ENCODE measurements at places on chromosomes 2 and 18.

- no peak for DNase-seq
These were observed 49.7 kb downstream of the BABAM2 start for GRCh38 chr2:27940090-27940671.

DNA sequence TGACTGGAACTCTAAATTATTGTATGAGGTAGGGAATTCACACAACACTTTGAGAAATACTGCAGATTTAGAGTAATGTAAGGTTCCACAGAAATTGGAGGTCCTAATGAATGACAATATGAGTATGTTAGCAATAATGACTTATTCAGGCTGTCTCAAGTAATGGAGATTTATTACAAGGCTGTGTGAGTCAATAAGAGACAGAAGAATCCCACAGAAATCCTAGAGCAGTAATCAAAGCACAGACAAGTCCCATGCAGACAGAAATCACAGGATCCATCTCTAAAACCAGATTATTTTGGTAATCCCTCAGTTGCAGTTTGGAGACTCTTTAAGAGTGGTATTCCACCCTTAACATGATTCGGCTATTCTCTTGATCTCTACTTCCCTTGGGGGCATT is 83.6 kb downstream of the FAM161A start:
- DNase-seq = no peak

DNA sequence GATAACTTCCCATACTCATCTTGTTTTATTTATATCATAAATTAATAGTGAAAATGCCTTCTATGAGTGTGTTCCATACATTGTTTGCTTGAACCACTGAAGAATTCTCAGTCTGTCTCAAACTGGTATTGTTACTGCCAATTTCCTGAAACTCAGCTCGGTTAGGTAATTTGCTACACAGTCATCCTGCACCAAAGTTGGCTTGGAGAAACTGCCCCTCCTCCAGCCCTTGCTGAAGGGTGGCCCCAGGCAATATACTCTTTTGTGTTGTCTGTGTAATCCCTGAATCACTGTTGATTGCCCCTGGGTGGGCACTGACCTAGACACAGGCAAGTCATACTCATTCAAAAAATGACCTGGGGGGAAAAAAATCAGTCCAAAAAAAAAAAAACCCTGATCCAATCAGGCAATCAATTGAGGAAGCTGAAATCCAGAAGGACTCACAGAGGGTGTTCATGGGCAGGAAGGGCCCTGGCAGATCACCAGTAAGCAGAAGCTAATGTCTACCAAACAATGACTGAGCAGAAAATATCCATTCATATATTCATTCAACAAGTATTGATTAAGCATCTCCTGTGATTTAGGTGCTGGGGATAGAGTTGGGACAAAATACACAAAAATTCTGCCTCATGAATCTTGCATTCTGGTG is 3.8 kb upstream of the SESTD1 start:
- DNase-seq = no peak

GRCh38 chr2:223055140-223055539 is 3.1 kb downstream of the KCNE4 start:
- no peak for DNase-seq

- no peak for DNase-seq
These were observed 2.4 kb upstream of the PDE11A start for GRCh38 chr2:178075006-178075326.

GRCh38 chr2:238461491-238461890 is 34.8 kb downstream of the ASB1 start:
- no peak for DNase-seq

GRCh38 chr2:122072666-122073065 is 317.2 kb downstream of the TSN start:
- no peak for DNase-seq

- no peak for DNase-seq
These were observed 87.4 kb upstream of the CAPN13 start for GRCh38 chr2:30894498-30895119.

GRCh38 chr2:185978634-185979407 is 240.2 kb downstream of the FSIP2 start:
- no peak for DNase-seq

GRCh38 chr2:28606986-28607441 is 111.2 kb downstream of the PLB1 start:
- no peak for DNase-seq

GRCh38 chr18:54532962-54533361 is 58.1 kb upstream of the DYNAP start:
- DNase-seq = no peak

GRCh38 chr18:63872586-63872985 is 14.9 kb upstream of the SERPINB2 start:
- no peak for DNase-seq

GRCh38 chr2:196473617-196474016 is 165.9 kb upstream of the CCDC150 start:
- no peak for DNase-seq

GRCh38 chr2:151853070-151853758 is 25.0 kb upstream of the ARL5A start:
- DNase-seq = no peak

DNA sequence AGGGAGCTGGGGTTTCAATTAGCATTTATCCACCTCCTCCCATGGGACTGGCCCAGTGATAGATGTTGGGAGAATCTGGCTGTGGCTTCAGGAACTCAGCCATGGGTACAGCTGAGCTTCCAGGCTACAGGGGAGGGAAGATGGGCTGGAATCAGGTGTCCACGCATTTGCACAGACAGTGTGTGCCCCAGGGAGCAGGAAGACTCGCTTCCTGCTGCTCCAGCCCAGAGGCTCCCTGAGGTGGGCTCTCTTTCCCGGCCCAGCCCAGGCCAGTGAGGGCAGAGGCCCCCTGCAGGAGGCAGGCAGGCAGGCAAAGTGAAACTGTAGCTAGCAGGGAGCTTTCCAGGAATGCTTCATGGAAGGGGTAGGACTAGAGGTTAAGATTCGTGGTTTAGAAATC is 28.7 kb downstream of the DYSF start:
- DNase-seq = no peak

- DNase-seq = no peak
These were observed 199.4 kb downstream of the SATB2 start for GRCh38 chr2:199258291-199258690.

DNA sequence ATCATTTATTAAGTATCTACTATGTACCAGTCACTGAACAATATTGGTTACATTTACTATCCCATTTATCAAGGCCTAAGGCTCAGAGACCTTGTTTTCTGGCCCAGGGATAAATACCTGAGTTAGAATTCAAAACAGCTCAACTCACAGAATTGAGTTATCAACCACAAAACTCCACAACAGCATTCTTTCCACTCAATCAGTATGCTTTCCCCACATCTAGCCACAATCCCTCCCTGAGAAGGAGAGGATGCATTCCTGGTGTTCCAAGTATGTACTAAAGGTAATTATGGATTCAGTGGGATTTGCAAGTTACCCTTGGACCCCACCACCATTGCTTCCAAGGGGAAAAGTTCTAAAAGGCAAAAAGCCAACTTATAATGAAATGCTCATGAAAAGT is 104.2 kb upstream of the PID1 start:
- no peak for DNase-seq

GRCh38 chr2:217316743-217317142 is 456.9 kb upstream of the TNP1 start:
- no peak for DNase-seq

- no peak for DNase-seq
These were observed 29.5 kb downstream of the LAMA3 start for GRCh38 chr18:23718731-23719130.

DNA sequence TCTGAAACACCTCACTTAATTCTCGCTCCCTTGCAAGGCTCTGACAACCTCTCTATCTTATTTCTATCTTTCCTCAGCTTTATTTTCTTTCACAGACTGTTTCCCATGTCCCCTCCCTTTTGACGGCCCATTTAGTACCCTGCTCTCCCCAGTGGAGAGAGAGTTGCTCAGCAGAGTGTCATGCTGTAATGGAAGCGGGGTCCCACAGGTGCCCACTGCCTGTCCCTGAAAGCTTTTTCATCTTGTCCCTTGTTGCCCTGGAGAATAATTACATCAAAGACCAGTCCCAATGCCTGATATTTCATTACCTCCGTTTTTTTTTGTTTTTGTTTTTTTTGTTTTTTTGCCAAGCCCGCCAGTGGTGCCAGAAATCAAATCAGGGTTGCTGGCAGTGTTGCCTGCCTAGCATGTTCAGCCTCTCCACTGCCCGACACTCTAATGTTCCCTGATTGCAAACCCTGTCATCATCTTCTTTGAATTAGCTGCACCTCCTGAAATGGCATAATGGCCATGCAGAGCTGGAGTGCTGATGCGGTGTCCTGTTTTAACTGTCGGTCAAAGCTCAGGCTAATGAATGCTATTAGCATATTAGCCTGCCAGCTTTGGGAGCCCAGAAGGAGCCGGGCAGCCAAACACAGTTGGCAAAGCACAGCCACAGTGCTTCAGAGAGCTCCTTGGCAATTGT is 71.2 kb upstream of the CAVIN2 start:
- DNase-seq = no peak

GRCh38 chr2:44130441-44130840 is 38.2 kb upstream of the PPM1B start:
- DNase-seq = no peak

DNA sequence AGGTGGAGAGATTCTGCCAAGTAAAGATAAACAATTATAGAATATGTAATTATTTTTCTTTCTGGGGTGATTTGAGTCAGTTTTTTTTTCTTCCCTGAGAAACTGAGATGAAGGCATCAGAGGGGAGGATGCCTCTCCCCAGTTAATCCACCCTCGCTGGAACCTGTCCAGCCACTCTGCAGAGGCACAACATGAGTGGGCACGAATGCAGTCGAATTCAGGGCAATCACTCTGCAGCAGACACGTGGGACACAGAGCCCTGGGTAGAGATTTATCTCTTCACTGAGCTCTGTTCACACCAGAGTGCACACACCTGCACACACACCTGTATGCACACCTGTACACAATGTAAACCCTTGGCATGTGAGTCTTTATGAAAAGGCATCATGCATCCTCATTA is 154.2 kb downstream of the DCDC2C start:
- no peak for DNase-seq

DNA sequence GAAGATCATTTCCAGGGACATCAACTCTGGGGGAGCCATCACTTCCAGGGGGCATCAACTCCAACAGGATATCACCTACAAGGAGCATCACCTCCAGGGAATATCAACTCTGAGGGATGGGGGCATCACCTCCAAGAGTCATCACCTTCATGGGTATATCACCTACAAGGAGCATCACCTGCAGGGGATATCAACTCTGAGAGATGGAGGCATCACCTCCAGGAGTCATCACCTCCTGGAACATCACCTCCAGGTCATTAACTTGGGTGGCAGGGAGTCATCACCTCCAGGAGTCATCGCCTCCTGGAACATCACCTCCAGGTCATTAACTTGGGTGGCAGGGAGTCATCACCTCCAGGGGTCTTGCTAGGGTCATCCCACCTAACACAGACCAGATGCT is 167.6 kb downstream of the NDUFA10 start:
- DNase-seq = no peak

DNA sequence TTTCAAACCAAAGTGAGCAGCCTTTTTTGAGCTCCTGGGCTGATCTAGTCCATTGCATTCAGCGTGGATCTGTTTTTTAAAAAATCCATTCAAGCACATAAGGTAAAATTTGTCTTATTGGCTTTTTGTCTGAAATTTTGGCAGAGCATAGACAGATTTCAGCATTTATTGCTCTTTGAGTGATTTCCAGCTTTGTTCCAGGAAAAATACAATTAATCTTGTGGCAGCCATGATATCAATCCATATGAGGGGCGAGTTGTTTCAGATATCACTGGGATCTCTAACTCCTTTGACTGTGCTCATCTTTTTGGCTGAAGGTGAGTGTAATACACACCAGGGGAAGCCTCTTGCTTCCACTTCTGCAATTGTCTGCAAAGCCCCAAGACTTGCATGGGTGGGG is 523.9 kb downstream of the SLC4A3 start:
- DNase-seq = no peak

DNA sequence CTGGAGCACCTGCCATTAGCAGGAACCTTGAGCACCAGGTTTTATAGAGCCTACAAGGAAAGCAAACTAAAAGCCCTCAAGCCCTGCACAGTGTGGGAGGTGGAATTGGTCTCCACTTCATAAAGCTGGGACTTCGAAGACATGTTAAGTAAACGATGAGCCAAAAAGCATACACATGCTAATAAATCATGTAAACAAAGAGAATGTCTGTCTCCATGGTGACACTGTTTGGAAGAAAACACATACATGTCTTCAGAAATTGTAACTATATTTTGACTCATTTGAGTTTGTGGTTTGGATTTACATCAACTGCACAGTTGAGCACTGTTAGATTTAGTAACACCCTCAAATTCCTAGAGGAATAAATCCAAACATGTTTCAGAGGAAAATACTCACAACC is 978.5 kb upstream of the LRRTM1 start:
- DNase-seq = no peak

GRCh38 chr2:217379807-217380206 is 519.9 kb upstream of the TNP1 start:
- no peak for DNase-seq

DNA sequence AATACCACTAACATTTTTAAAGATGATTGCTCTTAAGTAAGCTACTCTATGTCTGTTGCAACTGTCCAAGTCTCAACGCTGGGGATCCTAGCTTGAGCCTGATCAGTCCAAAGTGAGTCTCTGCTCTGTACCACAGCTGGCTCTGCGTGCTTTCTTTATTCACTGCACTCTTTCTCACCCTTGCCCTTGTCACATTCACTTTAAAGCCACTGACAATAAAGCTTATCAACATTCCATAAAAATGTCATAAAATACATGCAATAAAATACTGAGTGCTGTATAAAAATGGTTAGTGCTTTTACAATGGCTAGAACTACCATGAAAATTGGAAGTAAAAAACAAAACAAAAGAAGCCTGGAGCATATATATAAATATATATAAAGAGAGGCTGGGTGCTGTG is 45.5 kb upstream of the LRRTM4 start:
- DNase-seq = no peak

GRCh38 chr2:147649286-147649685 is 195.5 kb upstream of the ACVR2A start:
- no peak for DNase-seq

GRCh38 chr2:195150819-195151218 is 506.2 kb upstream of the SLC39A10 start:
- no peak for DNase-seq

GRCh38 chr2:73386894-73387636 is 1.4 kb downstream of the ALMS1 start:
- DNase-seq = no peak

DNA sequence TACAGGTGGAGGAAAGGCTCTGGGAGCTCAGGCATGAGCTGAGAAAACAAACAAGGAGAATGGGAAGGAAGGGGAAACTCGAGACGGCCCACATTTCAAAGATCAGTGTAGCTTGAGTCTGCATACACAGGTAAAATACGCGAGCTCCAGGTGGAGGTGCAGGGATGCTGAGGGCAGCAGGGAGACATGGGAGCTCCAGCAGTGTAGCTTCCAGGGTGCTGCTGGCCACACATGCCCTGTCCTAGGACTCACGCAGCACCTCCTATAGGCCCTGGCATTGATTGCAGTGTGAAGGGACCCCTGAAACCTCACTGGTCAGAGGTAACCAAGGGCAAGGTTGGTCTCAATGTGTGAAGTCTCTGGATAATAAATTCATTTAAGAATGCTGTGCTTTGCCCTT is 362.8 kb upstream of the HS6ST1 start:
- DNase-seq = no peak
